Large intestine (tissue), 12 donors: ENCODE measurements at places on chromosomes 7 and 10. TPM values are rescaled to one million over a fixed set of nuclear protein-coding genes. Genes with fewer than 3 reads are reported as not detected.
A peak's percentile ranks its signal among the peaks of the same experiment; 100 is the strongest.

DNA sequence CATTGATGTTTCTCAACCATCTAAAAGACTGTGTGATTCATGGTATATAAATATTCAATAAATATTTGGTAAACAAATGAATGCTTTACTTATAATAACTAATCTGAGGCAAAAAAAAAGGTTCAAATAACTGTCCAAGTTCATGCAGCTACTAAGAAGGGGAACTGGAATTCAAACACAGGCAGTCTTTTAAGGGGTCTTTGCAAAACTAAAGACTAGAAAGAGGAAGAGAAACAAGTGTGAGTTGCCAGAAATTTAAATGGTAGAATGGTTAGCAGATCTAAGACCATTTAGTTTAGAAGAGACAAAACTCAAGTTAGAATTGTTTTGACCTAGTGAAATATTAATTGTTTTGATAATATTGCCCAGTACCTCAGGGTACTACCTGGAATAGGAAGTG lies 642.0 kb upstream of the LRRN3 start:
- no peaks in the 10 kb centered on the region for H3K4me1 ChIP-seq
- no peak overlapping the region for H3K4me3 ChIP-seq
- no peak overlapping the region for H3K27ac ChIP-seq

Gene LRRD1
- 0.19 TPM for polyA plus RNA-seq

DNA sequence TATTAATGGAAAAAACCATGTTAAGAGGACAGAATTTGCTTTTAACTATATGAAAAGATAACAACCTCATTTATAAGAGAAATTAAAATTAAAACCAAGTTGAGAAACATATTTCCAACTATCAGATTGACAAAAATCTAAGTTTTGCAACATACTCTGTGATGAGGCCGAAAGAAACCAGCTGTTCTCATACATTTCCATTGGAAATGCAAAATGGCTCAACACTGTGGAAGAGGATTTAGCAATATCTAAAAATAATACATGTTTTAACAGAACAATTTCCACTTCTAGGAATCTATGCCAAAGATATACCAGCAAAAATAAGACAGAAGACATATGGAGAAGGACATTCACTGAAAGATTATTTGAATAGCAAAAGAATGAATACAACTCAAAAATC lies 268.8 kb downstream of the DYNC1I1 start:
- no peak overlapping the region for H3K27ac ChIP-seq
- no peaks in the 10 kb centered on the region for H3K36me3 ChIP-seq
- no peaks in the 10 kb centered on the region for H3K27me3 ChIP-seq
- DNase-seq: no peak
- H3K4me1 ChIP-seq: no peaks in the 10 kb centered on the region
- no peak overlapping the region for H3K4me3 ChIP-seq

GRCh38 chr7:139562491-139562890 lies 39.0 kb downstream of the CLEC2L start:
- no peak for DNase-seq
- H3K4me1 ChIP-seq: no peaks in the 10 kb centered on the region
- peaks cover 6% of the 10 kb centered on the region for H3K36me3 ChIP-seq
- H3K27ac ChIP-seq: no peak overlapping the region

Gene BAMBI
- polyA plus RNA-seq: 50.4 TPM

DNA sequence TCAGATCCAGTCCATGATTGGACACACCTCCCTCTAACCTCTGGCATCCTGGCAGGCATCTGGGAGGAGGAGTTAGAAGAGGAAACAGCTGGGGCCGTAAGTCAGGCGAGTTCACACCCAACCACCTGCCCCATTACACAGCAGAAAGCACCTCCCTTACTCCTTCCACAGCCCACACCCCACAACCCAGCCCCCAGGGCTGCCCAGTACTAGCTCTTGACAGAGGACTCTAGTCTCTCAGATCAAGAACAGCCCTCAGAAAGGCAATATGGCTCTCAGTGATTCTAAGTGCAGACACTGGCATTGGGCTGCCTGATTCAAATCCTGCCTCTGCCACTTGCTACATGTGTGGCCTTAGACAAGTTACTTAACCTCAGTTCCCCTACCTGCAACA lies 34.1 kb downstream of the KCNMA1 start:
- DNase-seq: peak; percentile 31
- H3K4me3 ChIP-seq: no peak overlapping the region
- no peaks in the 10 kb centered on the region for H3K36me3 ChIP-seq
- H3K27me3 ChIP-seq: no peaks in the 10 kb centered on the region

DNA sequence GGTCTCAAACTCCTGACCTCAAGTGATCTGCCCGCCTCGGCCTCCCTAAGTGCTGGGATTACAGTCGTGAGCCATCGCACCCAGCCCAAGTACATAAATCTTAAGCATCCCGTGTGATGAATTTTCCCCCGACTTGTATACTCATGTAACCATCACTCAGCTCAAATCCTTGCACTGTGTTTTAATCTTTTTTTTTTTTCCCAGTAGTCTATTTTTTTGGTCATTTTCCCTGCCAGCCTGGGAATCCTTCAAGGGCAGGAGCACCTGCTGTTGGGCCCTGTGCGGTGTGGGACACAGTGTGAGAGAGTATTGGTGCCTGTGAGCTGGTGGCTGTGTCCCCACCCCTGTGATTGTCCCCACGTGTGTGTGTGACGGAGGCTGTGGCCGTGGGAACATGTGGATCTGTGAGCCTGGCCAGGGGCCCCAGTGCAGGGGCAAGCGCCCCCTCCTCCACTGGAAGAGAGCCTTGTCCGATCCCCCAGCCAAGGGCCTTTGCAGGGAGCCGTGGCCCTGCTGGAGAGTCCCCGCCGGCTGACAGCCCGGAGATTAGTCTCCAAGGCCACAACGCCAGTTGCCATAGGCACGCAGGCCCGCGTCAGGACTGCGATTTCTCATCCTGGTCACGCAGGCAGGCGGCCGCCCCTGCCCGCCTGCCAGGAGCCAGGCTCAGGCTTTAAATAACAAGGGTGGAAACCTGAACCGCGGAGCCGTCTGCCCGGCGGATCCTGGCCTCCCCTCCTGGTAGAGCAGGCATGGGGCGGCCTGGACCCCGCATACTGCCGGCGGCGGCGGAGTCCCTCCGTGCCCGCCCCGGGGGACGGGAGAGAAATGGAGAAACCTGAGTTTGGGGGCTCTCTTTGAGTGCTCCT lies 26.5 kb downstream of the GTF2IRD1 start:
- peak overlapping the region; percentile 96 for H3K27ac ChIP-seq
- H3K4me3 ChIP-seq: peak overlapping the region; percentile 58
- peaks cover 76% of the 10 kb centered on the region for H3K4me1 ChIP-seq

DNA sequence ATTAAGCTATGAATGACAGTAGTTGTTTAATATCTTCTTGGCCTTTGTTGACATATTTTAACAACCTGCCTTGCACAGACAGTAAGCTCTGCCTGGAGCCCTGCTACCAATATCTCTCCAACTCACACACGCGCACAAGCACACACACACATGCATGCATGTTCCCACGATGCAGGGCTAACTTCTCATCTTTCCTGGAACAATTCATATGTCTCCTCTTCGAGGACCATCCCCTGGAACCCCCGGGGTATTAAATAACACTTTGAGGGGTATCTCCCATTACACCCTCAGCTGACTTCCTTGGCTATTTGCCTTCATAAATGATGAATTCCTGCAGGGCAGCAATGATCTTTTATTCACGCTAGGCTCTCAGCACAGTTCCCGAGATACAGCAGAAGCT lies 258.0 kb downstream of the TRIL start:
- no peak overlapping the region for H3K27ac ChIP-seq
- no peak overlapping the region for H3K4me3 ChIP-seq
- H3K36me3 ChIP-seq: no peaks in the 10 kb centered on the region
- no peaks in the 10 kb centered on the region for H3K4me1 ChIP-seq
- peaks cover 2% of the 10 kb centered on the region for H3K27me3 ChIP-seq
- DNase-seq: no peak

GRCh38 chr7:134905375-134905774 lies 80.9 kb upstream of the AGBL3 start:
- no peaks in the 10 kb centered on the region for H3K36me3 ChIP-seq
- no peaks in the 10 kb centered on the region for H3K27me3 ChIP-seq
- peak; percentile 26 for DNase-seq

DNA sequence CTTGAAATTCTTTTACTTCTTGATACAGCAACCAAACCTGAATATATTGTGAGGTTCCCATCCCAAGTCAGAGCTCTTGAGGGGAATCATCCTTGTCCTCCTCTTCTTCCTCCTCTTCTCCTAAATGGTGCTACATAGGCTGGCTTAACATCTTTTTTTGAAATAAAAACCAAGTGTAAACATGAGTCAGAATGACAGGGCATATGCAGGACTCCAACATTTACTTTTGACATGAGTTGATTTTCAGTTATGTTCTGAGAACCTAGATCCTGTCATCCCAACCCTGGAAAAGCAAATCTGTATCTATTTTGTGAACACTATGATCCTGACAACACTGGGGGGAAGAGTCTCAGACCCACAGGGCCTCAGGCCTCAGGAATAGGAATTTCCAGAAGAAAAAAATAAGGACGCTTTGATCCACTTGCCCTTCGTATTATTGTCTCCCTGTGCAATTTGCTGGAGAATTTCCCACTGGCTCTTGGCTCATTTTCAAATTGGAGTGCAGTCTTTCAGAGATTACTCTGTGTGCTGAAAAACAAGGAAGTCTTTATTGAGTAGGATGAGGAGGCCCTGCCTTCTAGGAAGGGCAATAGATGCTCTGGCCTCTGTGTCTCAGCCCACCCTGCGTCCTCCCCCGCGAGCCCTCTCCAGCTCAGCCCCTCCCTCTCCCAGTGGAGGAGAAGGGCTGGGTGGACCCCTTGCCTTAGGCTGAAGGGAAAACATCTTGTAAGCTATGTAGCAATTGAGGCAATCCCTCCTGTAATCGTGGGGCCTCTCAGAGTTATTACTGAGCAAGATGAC lies 121.6 kb downstream of the CREB5 start:
- H3K36me3 ChIP-seq: no peaks in the 10 kb centered on the region
- peak; percentile 11 for DNase-seq
- H3K4me1 ChIP-seq: no peaks in the 10 kb centered on the region
- no peak overlapping the region for H3K27ac ChIP-seq
